ENCODE measurements at places on chromosomes 5 and 9.
A peak's percentile ranks its signal among the peaks of the same experiment; 100 is the strongest.

DNA sequence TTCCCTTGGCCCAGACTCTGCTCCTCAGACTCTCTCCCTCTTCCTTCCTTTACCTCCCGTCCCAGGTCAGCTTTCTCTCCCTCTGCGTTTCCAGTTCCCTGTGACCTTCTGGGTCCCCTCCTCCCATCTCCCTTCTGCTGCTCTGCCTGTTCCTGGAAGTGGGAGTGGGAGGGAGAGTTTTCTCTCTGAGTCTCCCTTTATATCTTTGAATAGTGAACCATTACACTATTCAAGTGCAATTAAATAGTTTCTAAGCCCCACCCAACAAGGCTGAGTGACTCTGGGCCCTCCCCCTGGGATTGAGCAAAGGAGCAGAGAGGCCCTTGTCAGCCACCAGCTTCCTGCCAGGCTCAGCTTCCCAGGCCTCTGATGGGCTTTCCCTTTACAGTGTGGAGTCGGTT is 34.8 kb downstream of the THBS4 start:
- DNase-seq: no peak

GRCh38 chr9:86413971-86414880 is 60.0 kb upstream of the TUT7 start:
- DNase-seq: no peak

- DNase-seq: peak; percentile 51
Measured at GRCh38 chr5:136066661-136067271, 38.0 kb downstream of the TGFBI start.

DNA sequence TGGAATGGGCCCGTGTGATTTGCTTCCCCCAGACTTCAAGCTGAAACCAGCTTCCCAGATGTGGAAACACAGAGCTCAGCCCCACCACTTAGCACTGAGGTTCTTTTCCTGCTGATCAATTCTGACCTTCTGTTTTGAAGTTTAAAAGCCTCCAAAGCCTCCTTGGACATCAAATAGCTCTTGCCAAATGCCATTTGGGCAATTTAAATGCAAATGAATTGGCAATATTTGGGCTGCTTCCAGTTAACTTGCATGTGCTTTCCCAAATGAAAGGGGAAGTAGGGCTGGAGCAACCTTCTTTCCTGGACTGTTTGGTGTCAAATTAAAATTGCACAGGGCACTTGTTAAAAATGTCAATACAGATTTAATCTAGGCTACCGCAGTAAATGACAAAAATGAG is 710.5 kb downstream of the TLR4 start:
- DNase-seq: no peak

DNA sequence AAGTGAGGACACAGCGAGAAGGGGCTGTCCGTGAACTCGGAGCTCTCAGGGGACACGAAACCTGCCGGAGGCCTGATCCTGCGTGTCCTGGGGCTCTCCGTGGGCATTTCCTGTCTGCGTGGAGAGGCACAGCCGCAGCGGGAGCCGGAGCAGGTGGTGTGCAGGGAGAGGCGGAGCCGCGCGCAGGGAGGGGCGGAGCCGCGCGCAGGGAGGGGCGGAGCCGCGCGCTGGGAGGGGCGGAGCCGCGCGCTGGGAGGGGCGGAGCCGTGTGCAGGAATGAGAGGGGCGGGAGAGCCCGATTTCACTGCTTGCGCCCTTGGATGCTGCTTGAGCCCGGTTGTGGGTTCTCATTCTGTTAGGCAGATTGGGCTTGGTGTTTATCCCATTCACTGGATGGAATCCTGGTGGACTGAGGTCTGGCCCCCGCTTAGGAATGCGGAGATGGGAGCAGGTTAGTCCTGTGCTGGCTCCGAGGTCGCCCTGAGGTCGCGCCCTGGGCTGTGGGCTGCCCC is 26.7 kb downstream of the NDUFS6 start:
- DNase-seq: no peak
